Karpas-422 (cell line): ENCODE measurements at places on chromosomes 7 and 10. TPM values are rescaled to one million over a fixed set of nuclear protein-coding genes. Genes with fewer than 3 reads are reported as not detected.

- no peak for DNase-seq
Observed at GRCh38 chr7:105773030-105773460, 103.4 kb downstream of the ATXN7L1 start.

GRCh38 chr7:23969443-23969842 is 259.4 kb downstream of the STK31 start:
- DNase-seq, result no peak

DNA sequence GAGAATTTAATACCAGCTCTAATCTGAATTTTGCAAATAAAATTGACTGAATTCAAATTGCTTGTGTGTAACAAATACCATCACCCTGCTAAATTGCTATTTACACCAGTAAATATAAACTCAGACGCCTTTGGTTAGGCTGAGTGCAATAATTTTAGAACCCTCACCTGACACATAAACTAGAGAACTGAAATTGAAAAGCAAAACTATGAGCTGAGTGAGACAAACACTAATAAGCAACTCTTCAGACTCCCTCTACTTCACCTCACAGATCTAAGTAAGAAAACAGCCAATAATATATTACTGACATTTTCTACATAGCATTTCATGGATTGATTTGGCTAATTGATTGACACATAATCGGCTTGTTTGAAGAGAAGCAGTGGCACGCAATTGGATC is 621.2 kb downstream of the REEP3 start:
- DNase-seq, result no peak

Gene IRF5
- 7.8 and 11.5 TPM in 2 replicates for total RNA-seq

DNA sequence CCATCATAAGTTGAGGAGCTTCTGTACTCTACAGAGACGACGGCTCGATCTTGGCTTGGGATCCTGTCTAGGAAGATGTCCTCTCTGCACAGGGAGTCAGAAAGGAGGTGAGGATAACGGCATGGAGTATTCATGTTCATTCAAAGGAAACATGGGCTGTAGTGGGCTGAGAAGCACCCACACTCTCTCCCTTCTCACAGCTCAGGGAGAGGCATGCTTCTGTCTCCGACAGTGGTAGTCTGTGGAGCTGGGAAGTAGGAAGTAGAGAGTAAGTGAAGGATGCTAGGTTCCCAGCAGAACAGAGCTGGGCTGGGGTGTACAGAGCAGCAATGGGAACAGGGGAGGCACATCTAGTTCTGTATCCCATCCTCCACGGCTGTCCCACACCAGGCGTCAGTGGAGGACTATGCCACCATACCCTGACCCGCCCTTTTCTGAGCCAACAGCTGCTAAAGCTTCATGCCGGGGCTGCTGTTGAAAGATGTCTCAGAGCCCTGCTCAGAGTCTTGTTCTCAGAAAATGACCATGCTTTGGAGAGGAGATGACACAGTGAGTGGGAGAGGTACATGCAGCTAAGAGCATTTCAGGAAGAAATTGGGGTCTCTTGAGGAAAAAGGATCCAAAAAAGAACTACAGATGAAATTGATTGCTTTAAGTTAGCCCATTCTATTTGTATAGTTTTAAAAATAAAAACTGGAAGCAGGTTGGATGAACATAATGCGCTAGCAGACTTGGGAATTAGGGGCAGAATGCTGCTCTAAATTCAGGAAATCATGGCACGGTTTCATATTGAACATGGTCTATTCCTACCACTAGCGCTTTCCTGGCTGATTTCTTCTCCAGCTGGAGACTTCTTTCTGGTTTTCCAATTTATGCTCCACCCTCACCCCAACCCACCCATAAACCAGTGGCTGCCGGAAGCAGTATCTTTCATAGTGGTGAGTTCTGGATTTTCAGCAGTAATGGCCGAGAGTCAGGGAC is 138.6 kb downstream of the CHN2 start:
- no peak for DNase-seq

DNA sequence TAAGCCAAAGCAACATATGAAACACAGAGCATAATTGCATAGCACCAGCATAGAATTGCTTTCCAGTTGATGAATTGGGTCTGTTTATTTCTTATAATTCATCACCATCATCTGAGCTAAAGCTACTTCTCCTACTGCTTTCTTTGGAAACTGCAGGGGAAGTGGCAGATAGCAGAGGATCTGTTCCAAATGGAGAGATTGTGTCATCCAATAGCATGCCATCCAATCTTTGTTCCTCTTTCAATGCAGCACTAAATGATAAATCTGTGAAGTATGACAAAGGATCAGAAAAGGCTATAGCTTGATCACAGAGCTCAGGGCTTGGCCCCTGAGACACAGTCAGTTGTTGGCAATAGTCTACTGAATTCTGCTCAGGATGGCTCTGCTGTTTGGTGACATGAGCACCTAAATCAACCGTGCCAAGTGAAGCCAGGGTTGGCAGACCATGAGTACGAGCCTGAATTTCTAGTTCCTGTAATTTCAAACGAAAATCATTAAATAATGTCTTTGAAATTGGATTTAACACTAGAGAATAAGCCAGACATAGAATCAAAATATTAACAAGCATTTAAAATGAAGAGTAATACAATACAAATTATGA is 90.0 kb downstream of the TFEC start:
- no peak for DNase-seq

Gene IKZF5
- 5.4 and 14.8 TPM in 2 replicates for total RNA-seq

Gene NPTX2
- total RNA-seq, result not detected in 2 replicates

- DNase-seq, result no peak
Observed at GRCh38 chr7:5417106-5418071, 6.2 kb downstream of the TNRC18 start.

- DNase-seq, result no peak
Observed at GRCh38 chr10:1123972-1124371, 67.8 kb downstream of the WDR37 start.

DNA sequence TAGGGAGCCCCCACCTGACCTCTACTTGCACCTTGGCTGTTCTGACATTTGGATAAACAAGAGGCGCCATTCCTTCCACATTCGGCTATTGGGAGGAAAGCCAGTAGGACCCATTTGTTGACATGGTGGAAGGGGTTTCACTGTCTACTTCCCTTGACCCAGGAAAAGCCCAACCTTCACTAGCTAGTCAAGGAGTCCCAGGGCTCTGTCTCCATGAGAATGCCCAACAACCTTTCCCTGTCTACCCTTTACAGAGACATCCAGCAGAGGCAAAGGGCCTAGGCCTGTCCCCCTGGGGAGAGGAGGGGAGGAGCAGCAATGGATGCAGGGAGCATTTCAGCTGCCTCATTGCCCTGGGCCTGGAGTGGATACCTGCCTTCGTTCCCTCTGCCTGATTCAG is 136.1 kb downstream of the NEURL1 start:
- DNase-seq, result no peak

Gene PARG
- total RNA-seq, result 43.2 and 47.6 TPM in 2 replicates

- no peak for DNase-seq
Observed at GRCh38 chr7:123242467-123243092, 42.8 kb upstream of the SLC13A1 start.

Gene PDGFA
- 0.54 and 0.56 TPM in 2 replicates for total RNA-seq
